ENCODE measurements at places on chromosomes 5 and 9.

- no peaks in the 10 kb centered on the region for H3K36me3 ChIP-seq
- peaks cover 28% of the 10 kb centered on the region for H3K4me1 ChIP-seq
- DNase-seq, result no peak
- H3K27ac ChIP-seq, result no peak overlapping the region
- no peaks in the 10 kb centered on the region for H3K27me3 ChIP-seq
- H3K4me3 ChIP-seq, result no peak overlapping the region
Observed at GRCh38 chr5:16897284-16897704, 38.8 kb downstream of the MYO10 start.

DNA sequence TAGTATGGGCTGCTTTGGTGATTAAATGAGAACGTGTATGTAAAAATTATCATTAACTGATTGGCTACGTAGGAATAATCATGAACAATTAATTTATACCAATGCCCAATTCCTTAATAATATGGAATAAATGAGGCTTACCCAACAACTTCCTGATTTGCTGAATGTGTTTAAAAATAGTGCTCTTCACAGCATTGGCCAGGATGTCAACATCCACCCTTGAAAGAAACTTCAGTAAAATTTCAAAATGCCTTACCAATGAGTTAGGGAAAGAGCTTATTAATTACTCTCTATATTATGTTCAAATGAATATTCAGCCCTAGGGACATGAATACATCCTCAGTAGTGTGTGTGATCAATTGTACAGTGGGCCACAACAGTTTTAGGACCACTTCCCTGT lies 401.4 kb downstream of the PSAT1 start:
- no peak for DNase-seq
- no peak overlapping the region for H3K4me3 ChIP-seq
- no peaks in the 10 kb centered on the region for H3K4me1 ChIP-seq

DNA sequence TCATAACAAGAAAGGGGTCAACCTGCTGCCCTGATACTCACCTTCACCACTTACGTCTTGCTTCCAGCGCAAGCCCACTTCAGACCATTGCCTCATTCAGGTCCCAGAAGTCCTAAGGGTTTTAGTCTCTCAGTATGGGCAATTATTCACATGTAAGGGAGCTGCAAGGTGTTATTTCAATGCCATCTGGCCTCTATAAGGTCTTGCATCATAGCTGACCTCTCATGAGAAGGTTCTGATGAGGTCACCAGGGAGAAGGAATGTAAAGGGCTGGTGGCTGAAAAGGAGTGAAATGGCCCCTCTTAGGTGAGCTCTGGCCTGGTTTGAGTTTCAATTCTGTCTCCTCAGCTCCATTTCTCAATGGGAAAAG lies 1.5 kb upstream of the MARCHF3 start:
- H3K27me3 ChIP-seq, result no peaks in the 10 kb centered on the region
- H3K27ac ChIP-seq, result no peak overlapping the region
- no peak for DNase-seq
- no peaks in the 10 kb centered on the region for H3K36me3 ChIP-seq
- peak overlapping the region; percentile 87 for H3K4me3 ChIP-seq

DNA sequence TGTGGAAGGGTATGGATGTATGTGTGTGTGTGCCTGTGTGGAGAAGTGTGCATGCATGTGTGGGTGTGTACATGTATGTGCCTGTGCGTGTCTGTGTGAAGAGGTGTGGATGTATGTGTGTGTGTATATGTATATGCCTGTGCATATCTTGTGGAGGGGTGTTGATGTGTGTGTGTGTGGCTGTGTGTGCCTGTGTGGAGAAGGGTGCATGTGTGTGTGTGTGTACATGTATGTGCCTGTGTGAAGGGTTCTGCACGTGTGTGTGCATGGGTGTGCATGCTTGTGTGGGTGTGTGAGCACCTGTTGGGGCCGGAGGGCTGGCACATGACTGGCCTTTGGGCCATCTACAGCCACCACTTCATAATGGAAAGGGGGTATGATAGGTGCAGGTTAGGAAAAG lies 291.4 kb downstream of the IRX2 start:
- no peak overlapping the region for H3K27ac ChIP-seq
- no peaks in the 10 kb centered on the region for H3K4me1 ChIP-seq
- DNase-seq, result no peak
- no peaks in the 10 kb centered on the region for H3K36me3 ChIP-seq
- no peaks in the 10 kb centered on the region for H3K27me3 ChIP-seq
- no peak overlapping the region for H3K4me3 ChIP-seq

DNA sequence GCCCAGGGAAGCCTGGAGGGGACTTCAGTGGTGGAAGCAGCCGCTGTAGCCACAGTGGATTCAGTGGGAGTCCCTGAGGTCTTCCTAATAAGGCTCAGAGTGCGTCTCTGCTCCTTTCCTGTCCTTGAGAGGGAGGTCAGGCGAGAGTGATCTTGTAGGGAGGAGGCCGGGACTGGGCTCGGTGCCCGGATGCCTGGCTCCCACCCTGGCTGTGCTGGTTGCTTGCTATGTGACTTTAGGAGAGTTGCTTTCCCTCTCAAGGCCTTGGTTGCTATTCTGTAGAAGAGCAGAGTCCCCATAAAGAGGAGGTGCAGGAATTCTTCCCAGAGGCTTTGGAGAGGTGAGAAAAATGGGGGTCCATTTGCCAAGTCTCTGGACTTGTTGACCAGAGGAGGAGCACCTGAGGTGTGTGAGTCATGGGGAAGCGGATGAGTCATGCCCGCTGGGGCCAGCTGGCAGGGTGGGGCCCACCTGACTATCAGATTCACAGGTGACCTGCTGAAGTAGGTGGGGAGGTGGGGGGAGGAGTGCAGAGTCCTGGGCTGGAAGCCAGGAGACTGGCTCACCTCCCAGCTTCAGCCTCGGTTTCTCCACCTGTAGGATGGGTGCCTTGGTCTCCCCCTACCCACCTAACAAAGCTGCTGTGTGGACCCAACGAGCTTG lies 13.8 kb downstream of the GSN start:
- no peaks in the 10 kb centered on the region for H3K36me3 ChIP-seq
- H3K4me3 ChIP-seq, result no peak overlapping the region
- H3K4me1 ChIP-seq, result peaks cover 8% of the 10 kb centered on the region
- H3K27ac ChIP-seq, result no peak overlapping the region

- no peaks in the 10 kb centered on the region for H3K4me1 ChIP-seq
- no peak overlapping the region for H3K27ac ChIP-seq
- H3K4me3 ChIP-seq, result no peak overlapping the region
- no peak for DNase-seq
- no peaks in the 10 kb centered on the region for H3K36me3 ChIP-seq
- no peaks in the 10 kb centered on the region for H3K27me3 ChIP-seq
Observed at GRCh38 chr5:135942202-135942771, 12.5 kb downstream of the LECT2 start.

- no peaks in the 10 kb centered on the region for H3K27me3 ChIP-seq
- no peak overlapping the region for H3K4me3 ChIP-seq
- H3K4me1 ChIP-seq, result no peaks in the 10 kb centered on the region
- DNase-seq, result no peak
- no peaks in the 10 kb centered on the region for H3K36me3 ChIP-seq
Observed at GRCh38 chr5:57538341-57538955, 55.8 kb upstream of the ACTBL2 start.

GRCh38 chr5:93072831-93073459 lies 508.1 kb downstream of the NR2F1-AS1 start:
- H3K36me3 ChIP-seq, result no peaks in the 10 kb centered on the region
- H3K4me1 ChIP-seq, result no peaks in the 10 kb centered on the region
- H3K27me3 ChIP-seq, result no peaks in the 10 kb centered on the region
- no peak overlapping the region for H3K27ac ChIP-seq

All from H9 (cell line).